Activated T-cell treated with anti-CD3 and anti-CD28 coated beads, Interleukin-2, amount 50 U/mL, for 72 hours (primary cell): ENCODE measurements at places on chromosomes 3 and 15. TPM values are rescaled to one million over a fixed set of nuclear protein-coding genes. Genes with fewer than 3 reads are reported as not detected.

Gene THBS1
- 1.3 TPM for total RNA-seq

Gene CYP1A2
- total RNA-seq = not detected

Gene CAMK2N2
- 0.35 TPM for total RNA-seq

Gene AHSG
- total RNA-seq = not detected

Gene CKMT1A
- 1.0 TPM for total RNA-seq

- H3K36me3 ChIP-seq = peaks cover 8% of the 10 kb centered on the region
- DNase-seq = no peak
- H3K27me3 ChIP-seq = no peaks in the 10 kb centered on the region
- peaks cover 9% of the 10 kb centered on the region for H3K4me1 ChIP-seq
Measured at GRCh38 chr15:58669108-58669507, 80.4 kb downstream of the ADAM10 start.

DNA sequence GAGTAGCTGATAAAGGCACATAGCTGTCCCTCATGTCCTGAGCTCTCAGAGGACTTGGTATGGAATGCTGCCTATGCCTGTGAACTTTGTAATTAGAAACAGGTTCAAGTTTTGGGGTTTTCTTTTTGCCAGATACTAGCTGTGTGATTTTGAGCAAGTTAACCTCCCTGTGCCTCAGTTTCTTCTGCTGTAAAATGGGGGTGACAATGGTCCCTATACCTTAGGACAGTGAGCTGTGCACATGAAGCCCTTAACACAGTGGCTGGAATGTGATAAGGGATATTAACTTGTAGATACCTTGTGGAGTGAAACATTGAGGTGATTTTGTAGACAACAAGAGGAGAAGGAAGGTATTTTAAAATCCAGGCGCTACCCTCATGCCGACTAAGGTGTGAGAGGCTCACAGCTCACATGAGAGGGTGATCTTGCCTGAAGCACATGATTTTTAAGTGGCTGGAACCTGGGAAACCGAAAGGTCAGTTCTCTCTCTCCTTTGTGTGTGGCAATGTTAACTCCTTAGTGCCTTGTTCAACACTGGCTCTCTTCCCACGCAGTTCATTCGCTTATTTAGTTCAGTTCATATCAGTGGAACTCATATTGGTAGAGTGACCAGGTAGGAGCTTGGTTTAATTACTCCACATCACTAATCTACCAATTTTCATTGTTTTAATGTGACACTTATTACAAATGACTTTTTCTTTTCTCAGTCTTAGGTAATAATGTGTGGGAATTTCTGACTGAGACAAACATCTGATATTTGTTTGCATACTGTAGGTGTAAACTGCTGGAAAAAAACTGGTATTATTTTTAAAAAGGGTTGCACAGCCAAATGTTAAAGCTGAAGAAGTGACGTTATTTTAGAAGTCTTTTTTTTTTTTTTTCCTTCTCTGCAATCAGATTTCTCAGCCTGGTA lies 236.2 kb downstream of the ITPR1 start:
- H3K4me3 ChIP-seq = no peak overlapping the region
- no peaks in the 10 kb centered on the region for H3K27me3 ChIP-seq
- no peaks in the 10 kb centered on the region for H3K36me3 ChIP-seq
